ENCODE measurements at places on chromosomes 6 and 20. TPM values are rescaled to one million over a fixed set of nuclear protein-coding genes. Genes with fewer than 3 reads are reported as not detected.

The PHF3 gene
- 41.5 TPM for total RNA-seq

- H3K27ac ChIP-seq = no peak overlapping the region
- H3K27me3 ChIP-seq = no peaks in the 10 kb centered on the region
- H3K4me3 ChIP-seq = no peak overlapping the region
- no peak for DNase-seq
- no peaks in the 10 kb centered on the region for H3K4me1 ChIP-seq
Measured at GRCh38 chr6:80622641-80623040, 516.2 kb downstream of the BCKDHB start.

DNA sequence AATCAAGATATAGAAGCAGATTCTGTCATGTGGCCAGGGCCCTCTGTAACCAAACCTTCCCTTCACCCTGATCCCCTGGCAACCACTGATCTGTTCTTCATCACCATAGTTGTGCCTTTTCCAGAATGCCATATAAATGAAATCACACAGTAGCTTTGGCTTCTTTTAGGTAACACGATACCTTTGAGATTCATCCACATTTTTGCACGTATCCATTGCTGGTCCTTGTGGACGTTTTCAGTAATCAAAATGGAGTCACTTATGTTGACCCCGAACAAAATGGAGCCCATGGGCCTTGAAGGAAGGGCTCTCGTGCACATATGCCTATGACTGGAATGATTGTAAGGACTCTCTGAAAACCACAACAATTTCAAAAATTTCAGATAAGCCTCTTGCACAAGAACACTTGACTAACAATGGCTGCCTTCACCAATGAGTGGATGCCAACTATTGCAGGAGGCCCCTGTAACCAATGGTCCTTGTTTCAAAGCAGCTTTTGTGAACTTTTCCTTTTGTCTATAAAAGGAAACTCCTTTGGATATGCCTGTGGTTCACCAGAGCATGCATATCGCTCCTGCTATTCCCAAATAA is 84.3 kb upstream of the RALY start:
- peak; percentile 85 for DNase-seq
- peaks cover 23% of the 10 kb centered on the region for H3K4me1 ChIP-seq
- no peak overlapping the region for H3K4me3 ChIP-seq
- no peaks in the 10 kb centered on the region for H3K27me3 ChIP-seq

DNA sequence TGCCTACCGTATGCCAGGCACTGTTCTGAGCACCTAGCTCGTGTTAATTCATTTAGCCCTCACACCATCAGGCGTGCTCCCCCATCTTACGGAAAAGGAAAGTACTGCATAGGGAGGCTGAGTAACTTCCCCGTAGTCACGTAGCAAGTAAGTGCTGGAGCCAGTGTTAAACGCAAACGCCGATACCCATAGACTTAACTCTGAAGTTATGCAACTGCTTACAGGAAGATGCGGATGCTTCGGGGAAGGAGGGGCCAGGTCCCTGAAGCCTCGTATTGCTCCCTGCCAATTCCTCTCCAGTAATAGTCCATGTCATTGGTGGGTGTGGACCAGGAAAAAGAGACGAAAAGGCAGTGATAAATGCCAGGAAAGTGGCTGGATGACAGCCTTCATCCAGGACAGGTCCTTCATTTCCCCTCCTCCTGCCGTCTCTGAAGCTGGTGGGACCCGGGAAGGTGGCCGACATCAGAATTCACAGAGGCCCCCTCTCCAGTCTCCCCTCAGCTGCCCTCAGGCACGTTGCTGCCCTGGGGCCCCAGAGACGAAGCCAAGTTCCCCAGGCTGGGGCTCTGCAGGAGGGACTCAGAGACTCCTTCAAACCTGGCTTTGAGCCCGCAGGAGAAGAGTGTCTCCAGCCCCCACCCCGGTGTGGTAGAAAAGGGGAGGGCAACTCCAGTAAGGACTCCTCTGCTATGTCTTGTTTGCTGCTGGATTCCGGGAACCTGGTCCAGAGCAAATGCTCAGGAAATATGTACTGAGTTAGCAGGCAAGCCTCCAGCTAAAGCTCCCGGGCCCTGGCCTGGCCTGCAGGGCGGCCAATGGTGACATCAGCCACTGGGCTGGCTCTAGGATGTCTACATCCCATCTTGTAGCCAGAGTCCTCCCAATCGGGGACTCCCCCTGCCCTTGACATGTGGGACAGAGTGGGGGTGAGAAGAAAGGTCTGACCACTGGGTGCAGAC is 37.8 kb downstream of the RAB44 start:
- peak overlapping the region; percentile 12 for H3K4me3 ChIP-seq
- H3K4me1 ChIP-seq = no peaks in the 10 kb centered on the region
- DNase-seq = no peak
- H3K36me3 ChIP-seq = no peaks in the 10 kb centered on the region
- peaks cover 25% of the 10 kb centered on the region for H3K27me3 ChIP-seq

DNA sequence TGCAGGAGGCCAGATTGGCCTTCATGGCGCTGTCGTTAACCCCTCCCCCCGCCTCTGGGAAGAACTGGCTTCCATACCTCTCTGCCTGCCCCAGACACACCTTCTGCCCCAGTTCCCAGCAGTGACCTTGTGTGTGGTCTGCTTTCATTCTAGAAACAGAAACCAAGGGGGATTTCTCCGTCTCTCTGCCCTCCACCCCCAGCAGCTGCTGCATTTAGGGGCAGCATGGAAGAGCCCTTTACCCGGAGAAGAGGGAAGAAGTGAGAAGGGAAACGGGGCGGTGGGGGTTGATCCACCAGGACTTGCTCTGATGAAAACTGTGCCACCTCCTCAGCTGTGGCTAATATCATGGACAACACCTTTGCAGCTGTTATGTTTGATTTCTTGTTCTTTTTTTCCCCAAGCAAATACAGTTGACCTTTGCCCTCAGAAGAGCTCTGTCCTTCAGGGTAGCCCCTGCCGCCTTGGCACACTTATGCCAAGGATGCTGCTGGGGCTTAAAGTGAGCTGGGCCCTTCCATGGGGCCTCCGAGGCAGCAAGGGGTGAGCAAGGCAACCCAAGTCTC is 6.1 kb downstream of the GLP1R start:
- no peak overlapping the region for H3K4me3 ChIP-seq
- H3K4me1 ChIP-seq = no peaks in the 10 kb centered on the region
- no peaks in the 10 kb centered on the region for H3K36me3 ChIP-seq
- no peak overlapping the region for H3K27ac ChIP-seq
- H3K27me3 ChIP-seq = 0 out of 2 replicates have a peak, but pooled peaks cover 5% of the 10 kb centered on the region

DNA sequence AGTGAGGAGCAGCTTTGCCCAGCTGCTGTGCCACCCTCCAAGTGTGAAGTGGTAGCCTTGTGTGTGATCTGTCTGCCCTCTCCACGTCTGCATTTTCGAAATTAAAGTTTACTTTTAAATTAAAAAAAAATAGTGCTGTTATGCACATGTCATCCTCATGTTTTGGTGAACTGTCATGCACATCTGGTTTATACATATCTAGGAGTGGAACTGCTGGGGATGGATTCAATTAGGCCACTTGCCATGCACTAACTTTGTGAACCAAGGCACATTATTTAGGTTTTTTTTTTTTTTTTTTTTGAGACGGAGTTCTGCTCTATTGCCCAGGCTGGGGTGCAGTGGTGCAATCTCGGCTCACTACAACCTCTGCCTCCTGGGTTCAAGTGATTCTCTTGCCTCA is 3.6 kb downstream of the GTSF1L start:
- peaks cover 31% of the 10 kb centered on the region for H3K4me1 ChIP-seq
- no peak for DNase-seq
- H3K27me3 ChIP-seq = no peaks in the 10 kb centered on the region
- no peak overlapping the region for H3K4me3 ChIP-seq
- H3K36me3 ChIP-seq = no peaks in the 10 kb centered on the region

The OLIG3 gene
- total RNA-seq = not detected
